ENCODE measurements at places on chromosomes 1 and 21.

DNA sequence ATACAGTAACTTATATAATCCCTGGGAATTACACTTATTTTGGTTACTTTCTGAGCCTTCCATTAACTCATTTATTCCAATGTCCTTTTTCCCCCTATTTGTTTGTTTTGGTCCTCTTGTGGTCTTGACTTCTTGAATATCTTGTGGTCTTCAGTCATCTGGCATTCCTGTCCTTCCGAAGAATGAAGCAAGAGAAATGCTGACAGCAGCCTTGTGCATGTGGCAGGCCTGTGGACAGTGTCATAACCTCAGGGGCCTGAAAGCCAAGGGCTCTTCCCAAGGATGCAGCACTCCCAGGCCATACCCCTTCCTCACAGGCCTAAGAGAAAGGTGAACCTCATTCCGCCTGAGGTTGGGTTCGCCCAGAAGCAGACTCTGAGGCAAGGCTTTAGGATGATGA is 470.2 kb downstream of the DISC1 start:
- DNase-seq: no peak

DNA sequence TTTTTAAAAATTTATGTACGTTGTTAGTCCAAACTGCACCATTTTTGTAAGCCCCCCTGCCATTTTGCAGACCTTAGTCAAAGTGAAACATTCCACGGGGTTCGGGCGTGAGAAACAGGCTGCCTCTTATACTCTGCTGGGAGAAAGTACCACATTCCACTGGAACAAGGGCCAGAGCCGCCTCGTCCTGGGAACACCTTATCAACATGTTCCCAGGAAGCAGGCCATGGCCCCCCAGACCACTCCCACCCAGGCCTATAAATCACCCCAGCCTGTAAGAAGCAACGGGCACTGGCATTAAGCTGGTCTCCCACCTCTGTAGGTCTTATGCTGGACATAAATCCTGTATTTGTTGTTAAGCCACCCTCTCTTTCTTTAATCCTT is 854 bp upstream of the ZRANB2 start:
- DNase-seq: no peak

DNA sequence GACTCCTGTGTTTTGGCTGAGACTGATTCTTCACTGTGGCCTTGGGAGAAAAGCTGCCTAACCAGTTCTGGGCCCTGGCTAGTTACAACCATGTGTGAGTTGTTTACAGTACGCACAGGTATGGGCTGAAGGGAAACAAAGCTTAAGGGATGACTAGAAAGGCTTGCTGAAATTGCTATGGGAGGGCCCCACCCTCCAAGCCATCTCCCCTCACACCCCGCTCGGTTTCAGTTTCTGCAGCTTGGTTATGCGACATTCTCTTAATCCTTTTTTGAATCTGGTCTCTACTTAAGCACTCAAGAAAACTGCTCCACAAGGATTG is 43.1 kb downstream of the PBX1 start:
- no peak for DNase-seq

DNA sequence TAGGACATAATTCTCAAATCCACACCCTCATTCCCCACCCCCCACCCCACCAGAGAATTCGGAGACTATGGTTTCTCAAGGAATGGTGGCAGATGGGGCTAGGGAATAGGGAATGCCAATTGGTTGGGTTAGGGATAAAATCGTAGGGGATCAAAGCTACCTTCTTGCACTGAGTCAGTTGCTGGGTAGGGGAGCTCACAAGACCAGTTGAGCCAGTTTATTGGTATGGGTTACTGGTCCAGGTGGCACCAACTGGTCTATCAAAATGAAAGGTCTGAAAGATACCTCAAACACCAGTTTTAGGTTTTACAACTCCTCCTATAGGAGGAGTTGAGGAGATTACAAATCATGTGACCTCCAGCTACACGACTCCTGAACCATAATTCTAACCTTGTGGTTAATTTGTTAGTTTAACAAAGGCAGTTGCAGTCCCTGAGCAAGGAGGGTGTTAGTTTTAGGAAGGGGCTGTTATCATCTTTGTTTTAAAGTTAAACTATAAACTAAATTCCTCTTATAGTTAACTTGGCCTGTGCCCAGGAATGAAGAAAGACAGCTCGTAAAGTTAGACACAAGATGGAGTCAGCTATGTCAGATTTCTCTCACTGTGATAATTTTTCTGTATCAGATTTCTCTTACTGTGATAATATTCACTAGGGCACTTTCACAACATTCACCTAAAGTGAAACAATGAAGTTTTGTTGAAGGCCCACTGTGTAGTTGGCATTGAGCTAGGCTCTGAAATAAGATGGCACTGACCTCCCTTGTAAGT is 2.5 kb downstream of the SHISAL2A start:
- DNase-seq: no peak

DNA sequence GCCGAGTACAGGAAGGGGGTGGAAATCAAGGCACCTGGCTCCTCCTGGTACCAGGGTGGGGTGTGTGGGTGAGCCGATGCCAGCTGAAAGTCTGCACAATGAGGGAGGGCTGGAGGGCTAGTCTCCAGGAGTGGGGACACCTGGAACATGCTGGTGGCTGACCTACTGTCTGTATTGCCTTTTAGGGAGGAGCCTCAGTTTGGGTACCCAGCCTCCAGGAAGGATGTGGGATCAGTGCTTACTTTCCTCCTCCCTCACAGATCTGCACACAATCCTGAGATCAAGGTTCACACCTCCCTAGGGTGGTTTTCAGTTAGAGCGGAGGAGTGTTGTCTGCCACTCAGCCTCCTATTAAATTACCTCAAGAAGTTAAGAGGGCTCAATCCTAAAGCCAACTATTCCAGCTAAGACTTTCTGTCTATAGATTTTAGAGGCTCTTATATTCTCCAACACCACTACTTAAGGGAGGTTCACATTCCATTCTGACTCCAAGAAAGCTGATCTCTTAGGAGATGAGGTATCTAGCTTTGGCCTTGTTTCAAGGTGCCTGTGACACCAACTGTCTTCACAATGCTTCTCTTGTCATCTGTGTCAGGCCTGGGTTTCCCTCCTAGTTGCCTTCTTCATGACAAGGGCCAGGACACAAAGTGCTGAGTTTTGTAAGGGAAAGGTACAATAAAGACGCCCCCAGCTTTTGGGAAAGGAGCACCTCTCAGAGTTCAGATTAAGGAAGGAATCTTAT is 15.7 kb downstream of the SSR2 start:
- no peak for DNase-seq

DNA sequence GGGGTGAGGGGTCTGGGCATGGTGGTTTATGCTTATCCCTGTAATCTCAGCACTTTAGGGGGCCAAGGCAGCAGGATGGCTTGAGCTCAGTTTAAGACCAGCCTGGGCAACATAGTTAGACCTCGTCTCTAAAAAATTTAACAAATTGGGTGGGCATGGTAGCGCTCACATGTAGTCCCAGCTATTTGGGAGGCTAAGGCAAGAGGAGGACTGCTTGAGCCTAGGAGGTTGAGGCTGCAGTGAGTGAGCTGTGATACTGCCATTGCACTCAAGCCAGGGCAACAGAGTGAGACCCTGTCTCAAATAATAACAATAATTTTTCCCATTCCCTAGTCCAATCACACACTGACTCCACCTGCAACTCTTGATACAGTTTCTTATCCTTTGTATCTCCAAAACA is 6.3 kb downstream of the WASF2 start:
- no peak for DNase-seq

DNA sequence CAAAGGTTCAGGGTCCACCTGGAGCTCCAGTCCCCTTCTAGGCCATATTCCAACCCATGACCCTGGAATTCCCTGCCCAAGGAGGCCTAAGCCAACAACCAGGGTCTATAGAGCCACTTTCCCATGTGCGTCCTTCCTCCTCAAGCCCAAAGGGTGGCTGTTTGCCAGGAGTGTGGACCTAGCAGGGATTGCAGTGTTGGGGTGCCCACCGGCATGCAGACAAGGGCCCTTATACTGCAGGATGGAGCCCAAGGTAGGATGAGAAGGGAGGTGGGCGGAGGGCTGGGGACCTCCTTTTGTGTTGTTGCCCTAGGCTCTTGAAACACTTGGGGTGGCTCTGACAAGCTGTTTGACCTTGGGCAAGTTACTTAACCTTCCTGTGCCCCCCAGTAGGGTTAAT is 19.7 kb upstream of the ADGRB2 start:
- DNase-seq: no peak

DNA sequence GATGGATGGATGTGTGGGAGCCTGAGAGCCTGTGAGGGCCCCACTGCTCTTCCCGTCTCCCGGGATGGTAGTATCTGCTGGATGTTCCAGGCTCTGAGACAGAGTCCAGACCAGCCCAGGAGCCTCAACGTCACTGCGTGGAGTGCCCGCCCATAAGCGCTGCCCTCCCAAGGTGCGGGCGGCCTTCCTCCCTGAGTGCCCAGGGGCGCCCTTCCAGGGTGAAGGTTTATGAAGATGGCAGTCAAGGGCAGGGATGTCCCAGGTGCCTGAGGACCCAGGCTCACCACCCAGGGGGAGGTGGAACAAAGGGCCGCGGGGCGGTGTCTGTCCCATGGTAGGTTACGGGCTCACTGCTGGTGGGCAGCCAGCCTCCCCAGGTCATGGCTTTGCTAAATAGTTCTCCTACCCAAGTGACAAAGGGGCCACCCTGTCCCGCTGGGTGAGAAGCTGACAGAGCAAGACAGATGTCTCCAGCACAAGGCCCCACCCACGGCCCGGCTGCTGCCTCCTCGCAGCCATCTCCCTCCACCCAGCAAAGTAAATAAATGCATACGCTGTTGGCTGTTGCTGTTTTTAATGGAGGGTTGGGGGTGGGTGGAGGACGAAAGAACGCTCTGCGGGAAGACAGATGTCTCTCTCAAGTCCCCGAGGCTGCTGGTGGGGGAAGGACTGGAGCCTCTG is 9.0 kb upstream of the GPR153 start:
- no peak for DNase-seq

GRCh38 chr1:26831546-26832248 is 5.2 kb downstream of the ZDHHC18 start:
- DNase-seq: no peak

- no peak for DNase-seq
These were observed 30.7 kb downstream of the NOL9 start for GRCh38 chr1:6523566-6523965.

DNA sequence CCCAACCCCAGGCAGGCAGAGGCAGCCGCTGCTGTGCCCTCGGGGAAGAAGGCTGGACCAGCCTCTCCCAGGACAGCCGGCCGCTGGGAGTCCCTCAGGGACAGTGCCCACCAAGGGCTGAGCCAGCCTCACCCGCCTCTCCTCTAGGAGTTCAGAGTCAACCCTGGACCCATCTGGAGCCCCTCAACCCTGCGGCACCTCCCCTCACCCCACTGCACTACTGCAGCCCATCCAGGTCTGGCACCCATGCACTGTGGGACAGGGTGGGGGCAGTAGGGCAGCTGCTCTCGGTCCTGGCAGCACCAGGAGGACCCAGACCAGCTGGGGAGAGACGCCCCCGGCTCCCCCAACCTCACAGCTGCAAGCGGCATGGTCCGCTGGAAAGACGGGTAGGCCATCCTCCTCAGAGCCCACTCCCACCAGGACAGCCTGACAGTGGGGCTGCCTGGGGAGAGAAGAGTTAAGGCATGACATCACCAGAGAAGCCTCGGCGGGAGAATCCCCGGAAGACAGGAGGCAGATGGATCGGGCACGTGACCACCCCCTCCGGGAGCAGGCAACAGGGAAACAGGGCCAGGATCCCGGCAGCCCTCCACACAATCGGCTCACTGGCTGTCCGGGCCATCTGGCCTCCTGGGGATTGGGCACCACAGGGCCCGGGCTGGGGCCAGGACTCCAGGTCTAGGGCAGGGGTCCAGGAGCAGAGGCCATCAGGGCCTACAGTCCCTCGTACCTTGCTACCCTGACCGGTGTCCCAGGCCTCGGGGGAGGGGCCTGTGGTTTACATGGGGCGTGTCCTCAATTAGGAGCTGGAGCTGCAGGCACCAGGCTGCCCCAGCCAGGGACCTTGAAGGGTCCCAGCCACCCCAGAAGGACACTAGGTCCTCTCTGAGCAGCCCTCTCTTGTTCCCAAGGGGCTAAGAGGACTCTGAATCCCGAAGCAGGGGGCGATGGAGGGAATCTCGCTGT is 3.1 kb downstream of the ACAP3 start:
- no peak for DNase-seq

- DNase-seq: no peak
These were observed 115.8 kb upstream of the WNT4 start for GRCh38 chr1:22258698-22259097.

DNA sequence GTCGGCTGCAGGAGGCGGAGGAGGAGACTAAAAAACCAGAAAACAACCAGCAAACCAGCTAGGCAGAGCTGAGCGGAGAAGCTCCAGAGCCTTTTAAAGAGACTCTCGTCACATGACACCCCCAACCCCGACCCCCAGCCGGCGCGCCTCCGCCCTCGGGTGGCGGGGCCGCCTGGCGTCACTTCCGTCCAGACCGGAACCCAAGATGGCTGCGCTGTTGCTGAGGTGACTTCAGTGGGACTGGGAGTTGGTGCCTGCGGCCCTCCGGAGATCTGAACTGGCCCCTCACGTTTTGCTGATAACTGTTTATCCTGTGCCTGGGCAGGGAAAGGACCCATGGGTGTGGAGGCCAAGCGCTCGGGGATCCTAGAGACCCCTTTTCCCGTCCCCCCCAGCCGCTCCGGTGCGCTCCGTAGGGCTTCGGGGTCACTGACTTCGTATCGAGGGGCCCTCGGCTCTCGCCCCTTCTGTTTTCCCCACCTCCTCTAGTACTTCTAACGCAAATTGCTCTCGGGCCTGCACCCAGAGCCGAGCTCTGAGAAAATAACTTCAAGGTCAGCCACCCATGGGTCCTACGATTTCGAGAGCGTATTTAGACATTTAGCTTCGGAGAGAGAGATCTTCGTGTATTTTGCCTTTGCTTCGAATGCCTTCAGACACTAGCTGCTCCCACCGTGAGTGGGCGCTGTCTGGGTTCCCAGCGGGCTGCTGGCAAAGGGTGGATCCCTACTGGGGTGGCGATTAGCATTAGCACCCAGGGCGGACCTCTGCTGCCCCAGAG is at the start of gene SDHC:
TSS of gene SDHC (plus strand) at position 181 of the 781 bp plus-strand sequence. CDS start at position 206, 25 bp downstream.
- DNase-seq: no peak

- DNase-seq: no peak
These were observed 11.4 kb downstream of the RPE65 start for GRCh38 chr1:68438310-68438709.

DNA sequence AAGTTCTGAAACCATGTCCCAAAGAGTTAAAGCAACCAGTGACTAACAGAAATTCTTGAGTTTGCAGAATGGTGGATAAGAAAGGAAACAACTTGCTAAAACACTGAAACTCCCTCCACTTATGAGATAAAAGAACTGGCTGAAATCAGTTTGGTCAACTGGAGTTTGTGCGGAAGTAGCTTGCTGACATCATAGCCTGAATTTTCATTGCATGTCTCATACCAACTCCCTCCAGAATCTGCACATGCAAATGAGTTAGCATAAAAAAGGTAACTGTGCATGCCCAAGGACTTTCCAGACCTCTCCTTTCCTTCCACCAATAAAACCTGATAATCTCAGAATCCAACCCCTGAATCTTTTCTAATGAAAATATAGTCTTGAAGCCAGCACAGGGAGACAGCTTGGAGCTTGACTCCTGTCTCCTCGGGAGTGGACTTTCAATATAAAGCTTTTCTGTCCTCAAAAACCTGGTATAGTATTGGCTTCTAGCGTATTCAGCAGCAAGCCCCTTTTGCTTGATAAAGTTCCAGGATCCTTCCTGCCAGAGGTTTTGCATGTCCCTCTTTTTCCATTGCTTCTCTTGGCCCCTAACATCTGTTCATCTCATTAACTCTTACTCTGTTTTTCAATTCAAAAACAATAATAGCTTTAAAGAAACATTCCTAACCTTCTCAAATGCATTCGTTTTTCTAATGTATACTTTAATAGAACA is 785.8 kb upstream of the ADGRL4 start:
- no peak for DNase-seq
